Activated T-cell treated with anti-CD3 and anti-CD28 coated beads for 1 hour (primary cell): ENCODE measurements at places on chromosomes 12 and 14.

GRCh38 chr12:59122784-59123183 is 202.5 kb upstream of the LRIG3 start:
- DNase-seq: no peak

DNA sequence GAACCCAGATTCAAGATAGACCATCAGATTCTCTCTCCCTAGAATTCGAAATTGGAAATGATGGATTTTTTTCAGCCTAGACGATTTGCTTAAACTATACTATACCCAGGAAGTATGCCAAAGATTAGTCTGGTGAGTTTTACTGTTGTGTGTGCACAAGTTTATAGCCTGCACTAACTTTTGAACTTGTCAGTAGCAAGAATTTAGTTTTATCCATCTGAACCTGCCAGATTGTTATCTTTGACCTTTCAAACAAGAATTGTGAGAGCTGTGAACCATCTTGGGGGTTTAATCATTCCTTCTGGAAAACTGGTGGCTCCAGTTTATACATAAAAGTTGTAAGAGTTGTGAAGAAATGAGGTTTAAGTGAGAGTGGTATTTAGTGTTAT is 243.5 kb upstream of the DAAM1 start:
- no peak for DNase-seq

GRCh38 chr14:104135121-104135903 is 3.1 kb upstream of the KIF26A start:
- DNase-seq: no peak

- no peak for DNase-seq
These were observed 63.8 kb downstream of the RIN3 start for GRCh38 chr14:92577321-92577742.

- DNase-seq: no peak
These were observed 92.4 kb downstream of the SPTSSA start for GRCh38 chr14:34369648-34370030.

DNA sequence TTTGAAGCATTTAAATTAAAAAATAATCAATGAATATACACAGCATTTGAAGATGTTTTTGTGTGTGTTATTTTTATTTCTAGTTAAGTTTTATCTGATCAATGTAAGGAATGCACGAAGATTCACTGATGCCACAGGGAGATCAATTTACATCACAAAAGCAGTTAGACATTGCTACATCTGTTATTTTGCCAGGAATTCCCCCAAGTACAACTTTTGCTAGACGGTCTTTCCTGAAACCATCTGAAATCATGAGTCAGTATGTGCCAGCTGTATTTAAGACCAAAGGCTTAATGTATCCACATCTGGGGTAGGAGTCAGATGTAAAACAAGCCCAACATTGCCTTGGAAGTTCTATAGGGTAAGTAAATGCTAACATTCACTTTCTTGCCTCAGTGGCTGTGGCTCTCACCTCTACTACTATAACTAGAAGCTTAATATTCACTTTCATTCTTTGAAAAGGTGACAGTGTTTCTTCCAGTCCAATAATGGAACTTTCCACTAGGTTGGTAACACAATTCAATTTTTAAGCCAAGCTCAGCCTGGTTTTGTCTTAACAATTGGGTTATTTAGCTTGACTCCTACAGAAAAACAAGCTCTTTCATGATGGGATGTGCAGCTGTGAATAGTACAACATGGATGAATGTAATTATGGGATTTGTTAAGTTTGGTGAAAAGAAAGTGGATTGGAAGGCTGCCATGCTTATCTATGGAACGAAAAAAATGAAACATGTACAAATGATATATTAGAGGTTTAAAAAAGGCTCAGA is 385.4 kb upstream of the TMEM132C start:
- no peak for DNase-seq

DNA sequence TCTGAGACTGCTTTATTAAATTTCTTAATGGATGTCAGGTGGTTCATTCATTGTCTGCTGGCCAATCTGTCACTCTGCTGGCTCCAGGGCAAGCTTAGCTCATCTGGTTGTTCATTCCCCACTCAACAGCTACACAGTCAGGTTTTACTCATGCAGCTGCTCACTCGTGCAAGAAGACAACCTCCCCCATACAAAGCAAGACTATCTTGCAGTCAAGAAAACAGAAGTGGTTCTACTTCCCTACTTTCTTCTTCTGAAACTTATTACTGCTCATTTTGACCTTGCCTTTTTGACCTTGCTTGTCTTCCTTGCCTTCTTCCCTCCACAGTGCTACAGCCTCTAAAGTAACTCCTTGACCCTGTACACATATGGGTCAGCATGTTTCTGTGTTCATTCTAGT is 277.9 kb downstream of the SSPN start:
- no peak for DNase-seq

- no peak for DNase-seq
These were observed 168.0 kb downstream of the DACT1 start for GRCh38 chr14:58805605-58806409.

DNA sequence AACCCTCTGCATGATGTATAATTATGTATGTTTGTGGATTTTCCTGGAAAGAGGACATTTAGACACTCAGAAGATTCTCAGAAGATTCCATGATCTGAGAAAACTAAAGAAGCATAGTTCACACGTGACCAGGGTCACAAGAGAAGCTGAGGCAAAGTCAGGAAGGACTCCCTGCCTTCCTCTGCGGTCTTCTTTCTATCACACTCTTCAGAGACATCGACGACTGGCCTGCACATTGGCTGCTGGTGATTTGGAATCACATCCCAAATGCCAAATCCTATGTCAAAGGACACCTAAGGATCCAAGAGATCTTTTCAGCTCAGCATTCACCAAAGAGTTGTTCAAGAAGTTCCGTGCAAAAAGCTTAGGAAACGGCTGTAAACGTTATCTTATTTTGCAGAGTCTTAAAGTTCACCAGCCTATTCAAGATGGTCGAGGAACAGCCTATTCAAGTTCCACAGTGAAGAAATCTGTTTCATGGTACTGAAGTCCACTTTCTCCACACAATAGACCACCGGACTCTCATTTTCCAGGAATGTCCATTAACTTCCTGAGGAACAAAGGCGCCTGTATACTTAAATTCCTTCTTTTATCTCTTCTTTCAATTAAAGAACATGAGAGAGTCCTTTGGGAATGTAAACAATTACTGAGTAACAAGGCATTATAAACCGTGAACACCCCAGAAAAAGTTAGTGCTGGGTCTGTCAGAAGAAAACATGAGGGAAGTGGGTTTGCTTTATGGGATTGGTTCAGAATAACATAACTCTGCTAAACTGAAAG is 42.1 kb downstream of the IGF1 start:
- DNase-seq: no peak

GRCh38 chr12:48924617-48925303 is 532 bp downstream of the FKBP11 start:
- peak; percentile 68 for DNase-seq

- DNase-seq: no peak
These were observed 85.4 kb upstream of the RTL1 start for GRCh38 chr14:100988956-100989355.

GRCh38 chr14:75279153-75279762 is 630 bp downstream of the FOS start:
- peak; percentile 40 for DNase-seq

DNA sequence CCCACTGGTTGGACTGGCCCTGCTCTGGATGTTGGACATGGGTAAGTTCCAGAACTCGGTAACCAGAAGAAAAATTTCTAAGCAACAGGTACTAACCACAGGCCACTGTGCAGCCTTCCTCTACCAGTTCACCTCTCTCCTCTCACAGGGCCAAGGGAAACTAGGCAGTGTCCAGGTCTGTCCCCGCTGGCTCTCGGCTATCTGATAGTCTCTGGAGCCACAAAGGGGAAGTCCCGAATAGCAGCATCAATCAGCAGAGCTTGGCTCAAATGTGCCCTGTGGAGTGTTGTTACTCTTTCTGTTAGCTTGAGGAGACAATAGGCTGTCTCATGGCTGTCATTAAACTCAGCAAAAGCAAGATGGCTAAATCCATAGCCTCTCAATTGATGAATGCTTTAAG is 73.2 kb downstream of the TSPAN11 start:
- no peak for DNase-seq

- no peak for DNase-seq
These were observed 257.4 kb downstream of the ZFP36L1 start for GRCh38 chr14:68535404-68536017.

- DNase-seq: no peak
These were observed 76.9 kb upstream of the PSMA6 start for GRCh38 chr14:35215110-35215813.

- no peak for DNase-seq
These were observed 160.9 kb upstream of the ABCD2 start for GRCh38 chr12:39780411-39780912.

GRCh38 chr14:74474376-74474775 is 18.7 kb downstream of the NPC2 start:
- DNase-seq: no peak

DNA sequence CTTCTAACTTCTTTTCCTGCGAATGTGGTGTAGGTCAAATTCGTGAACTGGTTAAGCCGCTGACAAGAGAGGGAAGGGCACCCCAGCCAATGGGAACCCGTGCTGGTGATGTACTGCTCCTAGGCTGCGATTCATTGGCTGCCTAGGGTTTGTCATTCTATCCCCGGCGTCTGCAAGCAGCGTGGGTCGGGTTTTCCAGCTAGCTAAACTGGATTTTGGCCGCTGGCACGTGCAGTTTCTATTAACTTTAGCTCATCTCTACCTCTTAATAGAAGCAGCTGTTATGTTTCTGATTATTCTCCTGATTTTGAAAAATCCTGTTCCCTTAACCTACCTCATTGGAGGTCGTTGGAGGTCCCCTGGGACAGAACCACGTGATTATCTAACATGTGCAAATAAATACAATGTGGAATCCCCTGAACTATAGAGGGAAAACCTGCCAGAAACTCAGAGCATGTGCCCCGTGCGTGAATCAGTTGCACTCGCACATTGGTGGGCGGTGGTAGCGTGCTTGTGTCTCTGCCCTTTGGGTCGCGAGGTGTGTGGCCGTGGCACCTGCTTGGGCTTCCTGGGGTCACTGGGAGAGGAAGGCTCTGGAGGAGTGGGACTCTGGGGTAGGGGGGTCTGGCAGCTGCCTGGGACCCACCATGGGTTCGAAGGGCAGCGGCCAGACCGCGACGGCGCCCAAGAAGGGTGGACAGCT is 876 bp upstream of the PPM1A start:
- DNase-seq: peak; percentile 64

DNA sequence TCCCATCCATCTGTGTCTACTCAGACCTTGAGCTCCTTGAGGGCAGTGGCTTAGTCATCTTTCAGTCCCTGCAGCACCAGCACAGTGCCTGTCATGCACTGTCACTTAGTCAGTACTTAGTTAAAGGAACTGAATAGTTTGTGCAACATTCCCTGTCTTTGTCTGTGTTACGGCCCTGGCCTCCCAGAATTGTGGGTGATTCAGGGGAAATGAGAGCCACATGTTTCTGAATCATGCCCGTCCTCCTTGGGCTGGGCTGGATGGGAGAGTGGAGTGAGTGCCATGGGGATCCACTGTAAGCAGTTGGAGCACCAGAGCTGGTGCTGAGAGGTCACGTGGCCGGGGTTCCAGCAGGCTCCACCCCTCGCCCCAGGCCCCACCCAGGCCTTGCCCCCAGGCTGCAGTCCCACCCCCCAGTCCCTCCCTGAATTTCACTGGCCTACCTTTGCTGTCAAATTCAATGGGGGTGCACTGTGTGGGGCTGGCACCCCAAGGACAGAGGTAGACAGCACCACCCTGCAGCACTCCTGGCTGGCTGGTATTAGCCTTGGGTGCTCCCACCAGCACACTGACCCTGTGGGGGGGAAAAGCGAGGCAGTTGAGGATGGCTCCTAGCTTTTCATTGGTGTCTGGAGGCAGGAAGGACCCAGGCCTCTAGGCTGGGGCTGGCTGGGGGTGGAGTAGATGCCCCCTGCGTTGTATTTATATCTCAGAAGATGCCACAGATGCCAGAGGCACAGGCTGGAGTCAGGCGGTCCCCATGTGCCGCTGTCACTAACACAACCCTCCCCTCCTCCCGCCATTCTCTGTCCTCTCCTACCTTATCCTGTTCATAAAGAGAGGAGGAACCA is 7.5 kb downstream of the ITGA5 start:
- peak; percentile 45 for DNase-seq

DNA sequence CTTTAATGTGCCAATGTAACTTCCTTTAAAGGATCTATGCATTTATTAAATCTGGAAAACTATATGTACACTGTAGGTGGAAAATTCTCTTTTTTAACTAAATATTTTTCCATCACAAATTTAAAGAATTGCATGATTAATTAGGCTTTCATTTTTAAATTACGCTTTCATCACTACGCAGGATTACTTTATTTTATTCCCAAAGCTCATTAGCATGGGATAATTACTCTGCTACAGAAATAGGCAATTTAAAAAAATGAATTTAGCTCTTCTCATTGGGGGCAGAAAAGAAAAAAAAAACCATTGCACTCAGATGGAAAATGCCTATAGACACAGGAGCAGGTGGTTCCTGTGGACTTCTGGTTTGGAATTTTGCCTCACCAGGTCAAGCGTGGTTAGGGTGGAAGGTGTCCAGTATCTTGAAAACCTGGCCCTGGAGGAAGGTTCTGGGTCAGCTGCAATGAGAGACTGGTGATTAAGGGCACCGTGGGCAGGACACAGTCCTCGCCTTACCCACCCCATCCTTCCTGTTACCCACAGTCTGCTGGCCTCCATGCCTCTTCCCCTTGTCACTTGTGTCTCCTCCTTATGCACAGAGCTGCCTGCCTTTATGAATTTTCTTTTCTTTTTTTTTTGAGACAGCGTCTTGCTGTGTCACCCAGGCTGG is 17.3 kb upstream of the RIN3 start:
- no peak for DNase-seq

DNA sequence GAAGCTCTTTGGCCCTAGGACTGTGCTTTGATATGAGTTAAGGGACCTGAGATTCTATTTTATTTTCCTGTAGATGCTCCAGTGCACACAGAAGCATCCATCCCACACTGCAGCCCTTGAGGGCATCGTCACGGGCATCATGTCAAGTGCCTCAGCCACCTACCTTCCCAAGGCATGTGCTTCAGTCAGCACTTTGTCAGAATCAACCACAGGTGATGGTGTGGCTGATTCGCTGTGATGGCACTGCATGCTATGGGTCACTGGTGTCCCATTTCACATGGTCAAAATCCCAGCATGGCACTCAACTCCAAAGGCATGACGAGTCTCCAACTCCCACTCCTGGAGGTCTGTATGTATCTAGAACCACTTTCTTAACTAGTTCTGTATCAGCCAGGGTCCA is 100.8 kb downstream of the AACS start:
- no peak for DNase-seq

DNA sequence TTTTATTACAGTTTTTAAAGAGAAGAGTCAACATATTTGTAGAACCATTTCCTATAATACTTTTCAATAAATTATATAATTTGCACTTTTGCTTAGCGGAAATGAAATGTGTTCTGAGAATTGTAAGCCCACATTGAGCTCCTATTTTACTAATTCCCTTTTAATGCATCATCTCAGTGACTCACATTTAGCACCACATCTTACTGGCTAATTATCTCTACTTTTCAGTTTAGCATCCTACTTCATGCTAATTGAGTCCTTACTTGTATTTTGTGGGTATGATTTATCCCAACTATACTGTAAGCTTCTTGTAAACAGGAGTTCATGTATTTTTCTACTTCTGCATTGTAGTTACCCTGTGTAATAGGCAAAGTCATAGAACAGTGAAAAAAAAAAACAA is 67.5 kb downstream of the TMX1 start:
- DNase-seq: no peak

- DNase-seq: no peak
These were observed 311.9 kb downstream of the CACNA1C start for GRCh38 chr12:2364631-2365051.
